GM13977 (cell line): ENCODE measurements at places on chromosomes 2 and 18.

DNA sequence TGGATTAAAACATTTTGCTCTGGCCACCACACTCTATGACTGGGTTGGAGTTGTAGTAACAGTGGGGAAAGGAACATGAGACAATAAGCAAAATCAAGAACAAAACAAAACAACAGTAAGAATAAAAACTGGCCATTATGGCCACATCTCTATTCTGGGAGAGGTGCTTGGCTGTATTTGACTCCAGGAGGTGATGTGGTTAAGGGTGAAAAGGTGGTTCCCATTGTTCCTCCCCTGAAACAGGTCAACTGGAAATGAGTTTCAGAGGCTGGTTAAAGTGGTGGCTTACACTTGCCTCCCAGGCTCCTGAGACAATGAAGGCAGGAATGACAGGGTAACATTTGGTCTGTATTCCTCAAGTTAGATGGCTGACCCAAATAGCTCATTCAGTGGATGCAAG, 67.3 kb upstream of the FANCL start:
- DNase-seq = no peak

- no peak for DNase-seq
Measured at GRCh38 chr18:49226243-49227000, 234.0 kb downstream of the DYM start.

DNA sequence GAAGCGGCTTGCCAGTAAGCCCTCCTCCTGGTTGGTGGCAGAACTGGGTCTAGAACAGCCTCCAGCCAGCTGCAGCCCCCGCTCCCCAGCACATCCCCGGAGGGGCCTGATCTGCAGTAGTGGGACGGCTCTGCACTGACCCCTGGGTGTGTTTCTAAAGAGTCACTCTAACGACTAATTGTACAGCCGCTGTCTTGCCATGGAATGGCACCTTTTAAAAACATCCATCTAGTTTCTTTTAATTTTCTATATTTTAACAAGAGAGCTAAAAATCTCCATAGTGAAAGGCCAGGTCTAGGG, 82.0 kb downstream of the MTCL1 start:
- no peak for DNase-seq

DNA sequence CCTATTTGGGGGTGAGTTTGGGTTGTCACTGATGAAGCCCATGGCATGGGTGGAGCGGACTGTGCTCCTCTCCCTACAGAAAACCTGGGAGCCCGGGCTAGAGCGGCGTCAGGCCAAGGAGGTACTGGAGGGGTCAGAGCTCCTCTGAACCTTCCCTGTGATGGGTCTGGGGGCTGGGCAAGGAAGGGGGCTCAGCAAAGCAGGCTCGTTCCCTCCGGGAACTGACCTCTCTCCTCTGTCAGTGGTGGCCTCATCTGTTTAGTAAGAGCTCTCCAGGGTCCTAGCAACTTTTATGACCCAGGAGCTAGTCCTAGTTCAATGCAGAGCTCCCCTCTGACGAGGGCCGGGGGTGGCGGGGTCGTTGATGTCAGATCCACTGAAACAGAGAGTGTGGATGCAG, 62.4 kb upstream of the OTOF start:
- DNase-seq = no peak

GRCh38 chr2:189876271-189876670, 92.0 kb downstream of the PMS1 start:
- no peak for DNase-seq

GRCh38 chr2:178949584-178949983, 100.4 kb downstream of the CCDC141 start:
- DNase-seq = no peak

DNA sequence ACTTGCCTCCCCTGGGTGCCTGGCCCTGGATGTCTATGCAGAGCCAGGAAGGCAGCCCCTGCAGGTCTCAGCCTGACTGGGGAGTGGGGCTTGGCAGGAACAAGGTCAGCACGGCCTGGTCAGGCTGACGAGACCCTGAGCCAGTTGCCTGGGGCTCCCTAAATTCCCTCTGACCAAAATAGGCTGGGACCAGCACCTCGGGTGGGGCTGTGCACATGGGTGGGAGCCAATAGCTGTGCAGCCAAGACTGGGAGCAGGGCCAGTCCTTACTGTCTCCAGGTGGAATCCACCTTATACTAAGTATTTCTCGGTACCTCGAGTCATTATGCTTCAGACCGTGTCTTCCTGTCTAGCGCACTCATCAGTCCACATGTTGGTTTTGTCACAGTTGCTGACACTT, 11.4 kb upstream of the IL1R2 start:
- DNase-seq = no peak

GRCh38 chr18:80176334-80177073, 67.4 kb downstream of the ADNP2 start:
- no peak for DNase-seq

DNA sequence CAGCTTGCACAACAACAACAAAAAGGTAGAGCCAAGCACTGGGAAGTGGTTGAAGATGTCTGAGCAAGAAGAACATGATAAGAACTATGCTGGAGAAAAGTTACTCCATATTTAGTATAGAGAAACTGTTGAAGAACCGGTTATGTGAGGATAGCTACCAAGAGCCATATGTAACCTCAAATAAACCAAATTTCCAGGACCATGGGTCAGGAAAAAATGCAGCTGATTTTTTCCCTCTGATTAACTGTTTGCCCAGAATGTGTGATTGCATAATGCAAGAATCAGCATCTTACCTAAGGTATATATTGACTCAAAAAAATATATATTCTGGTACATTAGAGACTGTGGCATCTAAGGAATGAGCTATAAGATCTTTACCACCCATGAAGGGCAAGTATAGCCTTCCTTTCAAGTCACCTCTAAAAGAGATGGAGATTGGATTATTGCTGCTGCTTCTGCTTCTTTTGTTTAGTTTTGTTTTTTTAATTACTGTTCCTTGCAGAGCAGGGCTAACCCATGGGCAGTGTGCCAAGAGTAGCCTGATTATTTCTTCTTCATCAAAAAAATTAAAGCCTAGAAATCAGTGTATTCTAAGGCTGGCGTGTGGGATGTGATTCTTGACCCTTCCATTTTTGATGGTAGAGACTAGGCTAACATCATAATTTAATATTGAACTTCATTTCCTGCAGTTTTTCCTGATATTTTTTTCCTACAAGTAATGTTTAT, 76.9 kb upstream of the MAP3K20 start:
- DNase-seq = no peak

DNA sequence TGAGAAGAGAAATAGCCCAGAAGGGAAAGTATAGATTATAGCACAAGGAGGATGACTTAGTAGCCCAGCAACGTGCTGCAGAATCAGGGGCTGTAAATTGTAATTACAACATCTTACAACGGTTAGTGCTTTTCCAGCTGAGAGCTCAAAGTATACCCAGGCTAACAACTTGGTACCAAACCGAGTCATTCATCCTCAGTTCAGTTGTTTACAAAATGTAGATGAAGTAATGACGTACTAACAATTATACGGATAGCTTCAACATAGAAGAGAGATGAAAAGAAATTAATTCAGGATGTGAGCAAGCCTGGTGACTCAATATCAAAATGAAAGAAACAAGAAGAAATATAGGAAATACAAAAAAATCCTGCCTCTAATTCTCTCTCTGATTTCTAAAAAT, 99.2 kb downstream of the DYNAP start:
- no peak for DNase-seq

GRCh38 chr2:71498261-71498701, 44.9 kb downstream of the DYSF start:
- no peak for DNase-seq

DNA sequence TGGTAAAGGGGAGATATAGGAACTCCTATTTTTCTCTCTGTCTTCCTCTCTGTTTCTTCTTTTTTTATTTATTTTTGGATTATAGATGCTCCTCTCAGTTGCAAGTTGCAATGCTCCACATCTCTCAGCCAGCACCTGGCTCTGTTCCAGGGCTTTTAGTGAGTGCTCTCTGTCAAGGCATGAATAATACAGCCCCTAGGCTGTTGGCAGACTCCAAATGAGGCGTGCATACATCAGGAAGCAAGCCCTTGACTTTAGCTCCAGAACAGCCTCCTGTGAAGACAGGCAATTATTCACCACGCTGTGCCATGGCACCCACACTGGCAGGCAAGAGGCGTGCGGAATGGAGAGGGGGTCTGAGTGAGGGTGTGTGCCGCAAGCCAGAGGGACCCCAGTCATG, 228.1 kb upstream of the PXDN start:
- no peak for DNase-seq

GRCh38 chr2:64704996-64705395, 51.3 kb upstream of the SERTAD2 start:
- DNase-seq = no peak

GRCh38 chr18:3048121-3048520, 35.2 kb upstream of the LPIN2 start:
- DNase-seq = no peak

GRCh38 chr18:50401888-50402287, 27.0 kb downstream of the SKA1 start:
- no peak for DNase-seq

DNA sequence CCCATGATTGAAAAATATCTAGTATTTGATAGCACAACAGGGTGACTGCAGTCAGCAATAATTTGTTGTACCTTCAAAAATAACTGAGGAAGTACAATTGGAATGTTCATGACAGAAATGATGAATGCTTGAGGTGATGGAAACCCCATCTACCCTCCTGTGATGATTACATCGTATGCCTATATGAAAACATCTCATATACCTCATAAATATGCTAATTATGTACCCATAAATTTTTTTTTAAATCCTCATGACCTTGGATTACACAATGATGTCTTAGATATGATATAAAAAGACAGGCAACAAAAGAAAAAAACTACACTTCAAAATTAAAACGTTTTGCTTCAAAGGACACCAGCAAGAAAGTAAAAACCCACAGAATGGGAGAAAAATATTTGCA, 1.4 kb upstream of the POLR1B start:
- no peak for DNase-seq

DNA sequence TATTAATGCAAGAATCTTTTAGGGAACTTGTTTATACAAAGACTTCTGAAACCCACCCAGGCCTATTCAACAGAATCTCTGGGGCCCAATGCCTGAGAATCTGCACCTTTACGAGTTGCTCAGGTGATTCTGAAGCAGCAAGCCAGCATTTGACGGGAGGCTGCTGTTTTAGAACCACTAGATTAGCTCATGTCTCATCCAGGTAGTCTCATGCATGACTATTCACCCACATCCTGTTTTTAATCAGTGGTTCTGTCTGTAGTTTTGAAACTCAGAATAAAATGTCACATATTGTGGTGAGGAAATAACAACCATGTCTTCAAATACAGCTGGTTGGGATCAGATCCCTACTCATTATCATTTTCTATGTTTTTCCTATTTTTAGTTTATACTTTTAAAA, 39.5 kb downstream of the CYTIP start:
- peak; percentile 64 for DNase-seq

DNA sequence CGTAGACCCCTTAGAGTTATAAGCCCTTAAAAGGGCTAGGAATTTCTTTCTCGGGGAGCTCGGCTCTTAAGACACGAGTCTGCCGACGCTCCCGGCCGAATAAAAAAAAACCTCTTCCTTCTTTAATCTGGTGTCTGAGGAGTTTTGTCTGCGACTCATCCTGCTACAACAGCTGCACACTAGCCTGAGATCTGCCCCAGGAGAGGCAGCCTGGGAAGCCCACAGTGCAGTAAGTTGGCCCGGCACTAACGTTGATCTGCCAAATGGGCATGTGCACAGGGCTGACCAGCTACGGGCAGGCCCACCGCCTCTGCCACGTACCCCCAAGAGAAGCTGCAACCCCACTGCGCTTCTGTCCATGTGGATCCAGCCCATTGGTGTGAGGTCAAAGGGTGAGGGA, 8.4 kb upstream of the LIMS2 start:
- no peak for DNase-seq

DNA sequence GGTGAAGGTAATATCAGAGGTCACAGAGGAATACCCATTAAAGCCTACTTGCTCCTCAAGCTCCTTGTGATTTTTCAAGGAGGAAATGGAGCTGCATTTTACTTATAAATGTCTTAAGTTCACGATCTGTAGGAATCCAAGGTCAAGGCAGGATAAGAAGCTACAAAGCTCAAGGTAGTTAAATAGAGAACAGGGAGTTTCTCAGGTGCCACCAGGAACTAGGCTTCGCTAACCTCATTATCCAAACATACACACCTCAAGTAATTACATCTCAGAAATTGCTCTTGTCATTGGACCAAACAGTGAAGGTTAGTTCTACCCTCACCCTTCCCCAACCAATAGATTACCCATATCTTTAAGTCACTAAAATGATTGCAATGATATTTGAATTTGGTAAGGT, 317.4 kb upstream of the HNRNPA3 start:
- no peak for DNase-seq

DNA sequence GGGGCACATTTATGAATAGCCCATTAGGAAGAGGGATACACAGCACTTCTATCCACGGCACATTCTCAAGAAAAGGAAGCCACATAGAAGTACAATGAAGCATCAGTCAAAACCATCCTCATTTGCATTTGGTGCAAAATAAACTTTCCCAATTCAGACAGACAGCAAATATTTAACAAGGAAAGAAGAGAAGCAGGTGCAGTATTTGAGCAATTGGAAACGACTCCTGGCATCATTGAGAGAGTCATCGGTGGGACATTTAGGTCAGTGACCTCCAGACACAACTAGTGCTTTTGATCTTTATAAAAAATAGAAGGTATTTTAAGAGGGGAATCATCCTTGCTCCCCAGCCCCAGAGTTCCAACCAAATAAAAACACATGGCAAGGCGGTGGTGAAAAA, 118.0 kb downstream of the MREG start:
- DNase-seq = no peak

- no peak for DNase-seq
Measured at GRCh38 chr2:149538138-149538833, 49.3 kb downstream of the MMADHC start.

DNA sequence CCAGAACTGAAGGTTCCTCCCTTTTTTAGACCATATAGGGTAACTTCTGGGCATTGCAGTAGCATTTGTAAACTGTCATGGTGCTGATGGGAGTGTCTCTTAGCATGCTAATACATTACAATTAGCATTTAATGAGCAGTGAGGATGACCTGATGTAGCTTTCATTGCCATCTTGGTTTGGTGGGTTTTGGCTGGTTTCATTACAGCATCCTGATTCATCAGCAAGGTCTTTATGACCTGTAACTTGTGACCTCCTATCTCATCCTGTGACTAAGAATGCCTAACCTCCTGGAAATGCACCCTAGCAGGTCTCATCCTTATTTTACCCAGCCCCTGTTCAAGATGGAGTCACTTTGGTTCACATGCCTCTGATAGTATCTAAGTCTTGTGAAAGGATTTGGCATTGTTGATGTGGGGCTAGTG, 159.0 kb downstream of the TMX3 start:
- no peak for DNase-seq

GRCh38 chr2:169093535-169093934, 24.2 kb downstream of the DHRS9 start:
- no peak for DNase-seq

GRCh38 chr2:134581877-134582546, 136.8 kb downstream of the TMEM163 start:
- no peak for DNase-seq

- no peak for DNase-seq
Measured at GRCh38 chr2:208049441-208049840, 24.1 kb upstream of the PLEKHM3 start.

- no peak for DNase-seq
Measured at GRCh38 chr2:144015036-144015435, 504.9 kb downstream of the ZEB2 start.

- DNase-seq = no peak
Measured at GRCh38 chr2:136383167-136383566, 265.2 kb upstream of the CXCR4 start.

GRCh38 chr18:74861154-74861553, 263.5 kb downstream of the ZNF407 start:
- DNase-seq = no peak

- DNase-seq = no peak
Measured at GRCh38 chr2:23826771-23827170, 100.2 kb downstream of the ATAD2B start.

GRCh38 chr2:203812294-203813221, 55.0 kb upstream of the CTLA4 start:
- no peak for DNase-seq
